ENCODE measurements at places on chromosomes 4 and X.
A peak's percentile ranks its signal among the peaks of the same experiment; 100 is the strongest.

- DNase-seq = no peak
Observed at GRCh38 chr4:40099010-40099409, 42.4 kb downstream of the N4BP2 start.

- DNase-seq = peak; percentile 65
Observed at GRCh38 chrX:2677764-2678163, 13.3 kb upstream of the CD99 start.

GRCh38 chr4:41734371-41734770, 14.2 kb downstream of the PHOX2B start:
- DNase-seq = no peak

DNA sequence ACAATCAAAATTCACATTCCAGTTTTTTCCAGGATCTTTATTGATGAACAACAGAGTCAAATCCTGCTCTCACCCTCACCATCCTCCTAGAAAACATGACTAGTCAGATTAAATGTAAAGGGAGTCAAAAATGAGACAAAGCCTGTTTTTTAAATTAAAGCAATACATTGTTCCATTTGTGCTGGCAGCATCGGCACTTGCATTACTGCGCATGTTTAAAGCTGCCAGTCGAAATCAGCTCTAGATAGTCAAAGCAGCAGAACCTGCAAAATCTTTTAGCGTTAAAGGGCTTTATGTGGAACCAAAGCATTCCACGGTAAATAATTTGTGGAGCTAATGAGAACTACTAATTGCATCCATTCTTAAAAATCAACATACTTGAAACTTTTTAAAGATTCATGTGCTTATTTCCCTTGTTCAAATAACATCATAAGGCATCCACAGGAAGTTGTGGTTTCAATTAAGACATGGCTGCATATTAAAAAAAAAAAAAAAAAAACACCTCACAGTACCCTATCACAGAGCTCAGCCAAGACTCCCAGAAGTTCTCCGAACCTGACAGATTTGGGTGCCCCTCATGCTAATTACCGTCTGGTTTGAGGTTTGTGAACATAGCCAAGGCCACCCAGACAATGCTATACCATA, 82.2 kb downstream of the SH3KBP1 start:
- DNase-seq = no peak

GRCh38 chr4:39568805-39569204, 41.6 kb upstream of the UGDH start:
- no peak for DNase-seq

GRCh38 chrX:40142417-40142816, 44.7 kb upstream of the BCOR start:
- no peak for DNase-seq

GRCh38 chr4:72467633-72468032, 101.4 kb downstream of the ADAMTS3 start:
- no peak for DNase-seq

DNA sequence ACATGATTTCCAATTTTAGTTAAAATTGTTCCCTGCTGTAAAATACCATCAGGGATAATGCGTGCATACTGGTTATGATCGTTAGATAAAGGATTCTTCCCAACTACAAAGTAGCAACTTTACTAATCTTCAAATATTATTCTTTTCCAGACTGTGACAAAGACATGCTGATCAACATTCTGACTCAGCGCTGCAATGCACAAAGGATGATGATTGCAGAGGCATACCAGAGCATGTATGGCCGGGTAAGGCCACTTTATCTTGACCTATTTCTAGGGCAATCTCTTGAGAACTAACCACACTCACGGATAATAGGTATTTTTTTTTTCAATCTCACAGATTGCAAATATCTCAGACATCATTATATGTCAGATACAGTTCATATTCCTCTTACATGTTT, 47.0 kb downstream of the ANXA10 start:
- no peak for DNase-seq

DNA sequence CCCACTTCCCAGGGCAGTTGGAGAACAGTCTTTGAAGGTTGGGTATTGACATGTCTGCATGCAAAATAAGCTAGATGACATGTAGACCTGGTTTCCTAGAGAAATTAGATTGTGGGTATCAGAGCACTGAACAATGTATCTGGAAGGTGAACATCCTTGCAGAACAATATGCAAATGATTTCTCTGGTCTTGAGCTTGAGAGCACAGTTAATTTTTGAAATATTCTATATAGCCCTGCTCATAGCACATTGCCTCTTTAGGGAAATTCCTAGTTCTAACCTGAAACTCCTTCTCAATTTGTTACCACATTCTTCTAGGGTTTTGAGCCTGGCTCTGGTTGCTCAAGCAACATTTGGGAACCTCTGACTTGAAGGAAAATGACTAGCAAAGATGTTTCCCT, 41.6 kb upstream of the LAS1L start:
- DNase-seq = no peak

GRCh38 chr4:24529555-24529954, 54.8 kb downstream of the DHX15 start:
- no peak for DNase-seq

DNA sequence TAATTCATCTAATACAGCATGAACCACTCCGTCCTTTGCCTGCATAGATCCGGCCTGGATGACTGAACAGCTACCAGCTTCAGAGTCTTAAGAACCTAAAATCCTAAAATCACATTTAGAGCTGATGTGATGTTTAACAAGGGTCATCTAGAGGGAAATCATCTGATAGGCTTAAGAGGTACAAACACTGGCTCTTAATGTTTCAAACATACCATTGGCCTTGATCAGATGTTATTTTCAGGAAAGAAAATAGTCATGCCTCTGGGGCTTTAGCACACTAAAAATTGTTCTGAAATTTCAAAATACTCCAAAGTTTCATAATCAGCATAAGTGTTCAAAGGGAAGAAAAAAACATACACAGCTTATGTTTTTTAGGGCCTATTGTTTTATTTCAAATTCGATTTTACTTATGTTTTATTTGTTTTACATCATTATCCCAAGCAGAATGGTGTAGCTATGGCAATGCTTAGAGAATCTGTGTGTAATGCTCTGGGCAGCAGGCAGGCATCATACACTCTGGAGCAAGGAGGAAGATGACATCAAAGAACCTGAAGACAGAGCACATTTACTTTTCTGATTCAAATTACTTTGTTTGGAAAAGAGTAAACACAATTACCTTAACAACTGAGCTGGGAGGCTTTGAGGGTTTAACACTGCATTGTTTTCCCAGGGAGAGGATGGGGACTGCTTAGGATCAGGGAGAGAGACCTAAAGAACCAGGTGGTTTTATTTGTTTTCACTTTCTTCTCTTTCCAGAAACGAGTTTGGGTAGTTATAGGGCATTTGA, 25.3 kb upstream of the LEF1 start:
- DNase-seq = no peak

GRCh38 chr4:102683881-102684609, 76.7 kb downstream of the MANBA start:
- no peak for DNase-seq

DNA sequence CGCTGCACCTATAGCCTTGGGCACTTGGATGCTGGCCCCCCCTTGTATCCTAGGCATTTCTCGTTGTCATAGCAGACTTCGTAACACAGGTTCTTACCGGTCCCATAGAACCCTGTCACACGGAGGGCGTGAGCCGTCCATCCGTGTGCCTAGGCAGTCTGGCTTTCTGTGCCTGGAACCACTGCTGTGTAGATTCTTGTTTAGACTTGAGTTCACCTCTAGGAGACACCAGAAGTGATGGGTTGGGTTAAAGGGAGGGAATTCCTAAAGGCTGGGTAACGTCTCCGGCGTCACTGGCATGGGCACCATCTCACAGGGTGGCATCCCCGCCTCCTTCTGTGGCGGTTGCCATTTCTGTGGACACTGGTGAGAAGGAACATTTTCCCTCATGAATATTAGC, 13.5 kb upstream of the NKX1-1 start:
- no peak for DNase-seq

DNA sequence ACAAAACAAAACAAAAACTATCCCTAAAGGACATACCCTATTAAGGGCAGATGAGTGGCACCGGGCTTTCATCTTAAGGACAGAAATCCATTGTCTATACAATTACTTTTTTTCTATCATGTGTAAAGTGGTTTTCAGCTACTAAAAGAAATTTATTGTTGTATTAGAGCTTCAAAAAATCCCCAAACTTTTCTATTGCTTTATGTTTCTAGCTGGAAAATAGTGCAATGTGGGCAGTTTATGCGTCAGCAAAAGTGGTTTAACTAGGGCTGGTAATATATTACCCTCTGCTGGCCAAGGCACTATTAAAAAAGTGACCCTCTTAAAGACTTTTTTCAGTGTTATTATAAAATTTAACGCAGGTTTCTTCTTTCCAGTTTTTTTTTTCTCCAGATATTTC, 15.5 kb upstream of the GPR82 start:
- DNase-seq = no peak

DNA sequence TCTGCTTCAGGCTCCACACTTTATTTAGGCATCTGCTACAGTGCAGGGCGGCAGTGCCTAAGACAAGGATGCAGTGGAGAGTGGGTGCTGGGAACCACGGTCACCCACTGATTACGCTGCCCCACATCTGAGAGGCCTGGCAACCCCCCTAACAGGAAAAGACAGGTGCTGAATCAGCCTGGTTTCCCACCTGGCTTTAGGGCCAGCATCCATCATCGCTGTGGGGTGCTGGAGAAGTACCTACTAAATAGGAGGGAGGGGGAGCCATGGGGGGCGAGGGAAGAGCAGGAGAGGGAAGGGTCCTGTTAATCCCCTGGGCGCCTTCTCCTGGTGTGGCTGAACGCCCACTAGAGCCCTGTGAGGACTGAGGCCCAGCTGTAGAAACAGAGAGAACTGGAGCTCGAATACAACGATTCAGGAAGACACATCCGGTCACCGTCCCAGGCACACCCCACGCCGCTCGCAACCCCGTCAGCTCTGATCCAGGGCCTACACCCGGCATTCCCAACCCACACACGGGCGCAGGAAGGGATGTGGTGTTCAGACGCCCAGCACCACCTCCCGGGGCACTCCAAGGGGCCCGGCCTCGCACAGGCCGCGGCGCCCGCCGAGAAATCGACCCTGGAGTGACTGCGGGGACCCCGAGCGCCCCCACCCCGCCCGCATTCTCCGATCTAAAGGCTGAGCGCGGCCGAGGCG, 554 bp downstream of the DCTD start:
- DNase-seq = no peak

DNA sequence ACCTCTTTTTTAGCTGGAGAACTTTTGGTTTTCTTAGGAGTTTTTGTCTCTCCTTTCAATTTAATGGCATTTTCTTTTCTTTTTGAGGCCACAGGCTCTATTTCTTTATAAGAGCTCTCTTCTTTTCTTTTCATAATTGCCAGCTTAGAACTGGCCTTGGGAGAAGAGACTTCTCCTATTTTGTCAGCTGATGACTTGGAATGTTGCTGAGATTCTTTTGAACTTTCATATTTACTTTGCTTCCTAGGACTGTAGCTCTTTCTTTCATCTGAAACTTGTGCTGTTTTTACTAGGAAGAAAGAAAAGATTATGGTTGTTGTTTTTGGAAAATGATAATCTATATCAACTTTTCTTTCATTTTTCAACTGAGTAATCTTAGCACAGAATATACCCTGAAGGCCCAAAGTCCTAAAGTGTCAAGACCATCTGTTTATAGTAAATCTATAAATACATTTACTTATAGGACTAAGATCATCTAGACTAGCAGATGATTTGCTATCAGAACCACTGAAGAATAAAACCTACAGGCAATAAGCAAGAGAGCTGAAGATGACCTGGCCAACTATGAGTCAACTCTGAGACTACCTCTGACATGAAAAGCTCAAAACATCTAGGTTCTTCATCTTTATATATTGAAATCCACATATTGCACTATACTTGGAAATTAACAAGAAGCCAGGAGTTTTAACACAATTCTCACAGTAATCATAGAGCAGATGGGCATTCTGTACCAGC, 45.6 kb downstream of the RFC1 start:
- DNase-seq = no peak

DNA sequence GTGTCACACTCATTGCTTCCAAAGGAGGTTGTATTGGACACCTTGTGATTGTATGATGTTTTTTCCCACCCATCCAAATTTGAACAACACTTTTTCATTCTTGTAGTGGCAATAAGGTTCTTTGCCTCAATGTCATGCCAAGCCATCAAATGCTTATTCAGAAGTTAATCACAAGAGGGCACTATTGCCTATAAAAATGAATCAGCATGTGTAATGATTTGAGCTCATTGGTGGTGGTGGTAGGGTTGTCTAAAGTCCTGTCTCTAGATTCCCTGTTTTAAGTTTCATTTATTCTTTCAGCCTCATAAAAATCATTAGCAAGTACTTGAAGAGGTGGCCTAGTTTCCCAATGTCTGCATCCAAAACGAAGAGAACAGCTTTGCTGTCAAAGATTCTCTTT, 37.0 kb downstream of the IRS4 start:
- DNase-seq = peak; percentile 7

- DNase-seq = no peak
Observed at GRCh38 chr4:170651786-170652185, 562.0 kb upstream of the AADAT start.

DNA sequence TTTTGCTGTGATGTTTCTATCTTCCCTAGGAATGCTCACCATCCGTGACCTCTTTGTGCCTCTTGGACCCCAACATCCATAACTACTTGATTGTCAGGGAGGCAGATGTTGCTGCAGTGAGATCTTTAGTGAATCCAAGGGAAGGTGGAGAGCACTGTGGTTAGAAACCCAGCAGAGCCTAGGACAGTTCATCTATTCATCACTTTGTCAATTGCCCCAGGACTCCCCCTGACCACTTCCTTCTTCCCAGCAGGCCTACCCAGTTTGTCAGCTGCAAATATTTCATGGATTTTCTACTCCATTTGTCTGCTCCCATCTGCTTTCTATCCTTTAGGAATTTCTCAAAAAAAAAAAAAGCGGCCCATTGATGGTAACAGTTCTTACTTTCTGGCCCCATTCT, 942.8 kb downstream of the PCDH7 start:
- no peak for DNase-seq

- no peak for DNase-seq
Observed at GRCh38 chrX:110082161-110082560, 79.2 kb downstream of the TMEM164 start.

DNA sequence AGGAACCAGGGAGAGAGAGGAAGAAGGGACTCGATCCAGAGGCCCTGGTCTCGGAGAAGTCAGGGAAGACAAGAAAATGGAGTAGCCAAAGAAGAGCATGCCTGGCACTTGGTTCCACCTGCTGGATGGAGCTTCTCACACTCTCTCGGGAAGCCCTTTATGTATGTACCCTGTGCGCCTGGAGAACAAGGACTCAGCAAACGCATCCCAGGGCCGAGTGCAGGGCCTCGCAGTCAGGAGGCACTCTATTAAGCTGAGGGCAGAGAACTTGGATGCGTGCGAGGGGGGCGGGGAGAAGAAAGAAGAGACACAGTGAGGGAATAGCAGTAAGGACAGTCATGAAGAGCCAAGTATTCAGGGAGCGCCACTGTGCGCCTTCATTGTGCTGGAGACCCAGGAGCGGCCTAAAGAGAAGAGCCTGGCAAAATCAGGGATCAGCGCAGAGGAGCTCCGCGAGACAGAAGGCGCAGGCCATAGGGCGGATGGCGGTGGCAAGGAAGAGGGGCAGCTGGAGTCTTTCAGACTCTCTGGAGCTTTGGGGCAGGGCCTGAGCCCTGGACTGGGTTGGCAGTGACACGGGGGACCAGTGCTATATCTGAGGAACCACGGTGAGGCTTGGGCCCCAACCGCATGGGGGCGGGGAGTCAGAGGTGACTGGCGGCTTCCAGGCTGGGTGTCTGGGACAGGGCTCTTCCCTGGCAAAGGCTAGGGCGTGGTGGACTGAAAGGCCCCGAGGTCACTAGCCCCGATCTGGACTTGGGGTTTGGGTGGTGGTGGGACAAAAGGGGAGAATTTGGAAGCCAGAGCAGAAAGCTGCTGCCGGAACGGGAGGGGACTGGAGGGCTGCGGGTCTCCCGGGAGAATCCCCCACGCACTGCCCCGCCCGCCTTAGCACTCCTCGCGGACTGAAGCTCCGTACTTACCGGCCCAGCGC, 1.9 kb upstream of the SEPTIN6 start:
- DNase-seq = no peak

- DNase-seq = no peak
Observed at GRCh38 chr4:76061982-76062381, 12.5 kb upstream of the ART3 start.

Measured in putamen (tissue), 1 donor.